ENCODE measurements at places on chromosomes 3 and 15.

DNA sequence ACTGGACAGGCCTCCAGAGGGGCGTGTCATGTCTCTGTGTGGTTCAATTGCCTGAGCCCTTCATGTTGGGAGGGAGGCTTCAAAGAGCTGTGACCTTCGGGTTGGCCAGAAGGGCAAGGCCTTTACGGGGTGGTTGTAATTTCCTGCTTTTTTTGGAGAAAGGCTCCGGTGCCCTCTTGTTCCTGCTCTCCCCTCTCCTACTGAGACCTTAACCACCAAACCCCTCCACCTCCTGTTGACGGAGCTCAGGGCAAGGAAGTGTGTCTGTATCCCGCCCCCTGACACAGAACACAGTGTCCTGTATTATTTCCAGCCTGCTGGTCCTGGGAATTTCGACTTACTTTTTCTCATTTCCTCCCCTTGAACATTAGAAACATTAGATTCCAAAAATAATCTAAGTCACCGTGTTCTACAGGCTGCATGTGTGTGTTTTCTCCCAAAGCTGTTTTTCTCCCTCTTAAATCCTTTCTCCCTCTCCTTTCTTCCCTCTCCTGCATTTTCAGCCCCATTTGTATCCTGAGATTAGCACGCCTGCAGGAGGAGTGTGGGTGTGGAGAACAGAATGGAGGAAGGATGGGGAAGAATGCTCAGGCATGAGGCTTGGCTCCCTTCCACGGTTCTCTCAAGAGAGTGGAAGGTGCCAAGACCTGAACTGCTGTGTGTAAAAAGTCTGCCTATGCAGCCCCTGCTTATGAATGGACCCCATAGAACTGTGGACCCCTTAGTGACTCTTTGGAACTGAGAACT, 285.4 kb upstream of the ROPN1 start:
- no peak for DNase-seq

- DNase-seq: no peak
These were observed 352.6 kb downstream of the NLGN1 start for GRCh38 chr3:173750095-173750494.

GRCh38 chr3:76789237-76789636, 250.7 kb upstream of the ROBO2 start:
- DNase-seq: no peak

DNA sequence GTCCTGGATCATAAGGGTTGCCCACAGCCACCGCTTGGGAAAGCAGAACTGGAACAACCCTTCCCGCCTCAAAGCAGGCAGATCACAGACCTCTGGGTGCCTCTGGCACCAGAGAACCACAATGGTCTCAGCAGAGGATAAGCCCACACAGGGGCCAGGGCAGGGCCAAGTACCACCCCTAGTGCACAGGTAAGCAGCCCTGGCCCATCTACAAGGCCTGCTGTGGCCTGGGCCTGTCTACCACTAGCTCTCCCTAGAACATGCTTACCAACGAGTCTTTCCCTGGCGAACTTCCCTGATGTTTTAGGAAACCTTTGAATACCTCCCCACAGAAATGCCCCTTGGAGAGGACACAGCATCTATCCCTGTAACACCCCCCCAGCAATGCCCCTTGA, 28.3 kb downstream of the TNK2 start:
- DNase-seq: no peak

DNA sequence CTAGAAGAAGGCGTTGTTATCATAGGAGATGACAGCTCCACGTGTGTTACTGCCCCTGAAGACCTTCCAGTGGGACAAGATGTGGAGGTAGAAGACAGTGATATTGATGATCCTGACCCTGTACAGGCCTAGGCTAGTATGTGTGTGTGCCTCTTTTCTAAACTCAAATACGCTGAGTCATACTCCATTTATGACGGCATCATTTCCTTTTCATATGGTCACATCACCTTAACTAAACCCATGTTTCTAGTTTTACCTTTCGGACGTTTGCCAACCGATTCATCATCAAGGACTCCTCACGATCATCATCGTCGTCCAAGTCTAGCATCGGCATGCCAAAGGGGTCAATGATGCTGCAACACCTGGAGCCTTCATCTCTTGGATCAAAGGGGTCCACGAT, 149.0 kb downstream of the CBLB start:
- no peak for DNase-seq

DNA sequence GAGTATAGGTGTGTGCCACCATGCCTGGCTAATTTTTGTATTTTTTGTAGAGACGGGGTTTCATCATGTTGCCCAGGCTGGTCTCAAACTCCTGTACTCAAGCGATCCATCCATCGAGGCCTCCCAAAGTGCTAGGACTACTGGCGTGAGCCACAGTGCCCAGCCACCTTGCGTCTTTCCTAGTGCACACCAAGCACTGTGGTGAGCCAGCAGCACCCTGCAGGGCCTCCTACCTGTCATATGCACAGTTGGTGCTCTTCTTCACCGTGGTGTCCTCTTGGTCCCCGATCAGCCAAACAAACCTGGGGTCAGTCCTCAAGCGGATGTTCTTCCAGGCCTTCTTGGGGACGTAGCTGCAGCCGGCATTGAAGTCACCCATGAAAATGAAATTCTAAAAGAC, 13.2 kb downstream of the DNASE1L3 start:
- DNase-seq: no peak

DNA sequence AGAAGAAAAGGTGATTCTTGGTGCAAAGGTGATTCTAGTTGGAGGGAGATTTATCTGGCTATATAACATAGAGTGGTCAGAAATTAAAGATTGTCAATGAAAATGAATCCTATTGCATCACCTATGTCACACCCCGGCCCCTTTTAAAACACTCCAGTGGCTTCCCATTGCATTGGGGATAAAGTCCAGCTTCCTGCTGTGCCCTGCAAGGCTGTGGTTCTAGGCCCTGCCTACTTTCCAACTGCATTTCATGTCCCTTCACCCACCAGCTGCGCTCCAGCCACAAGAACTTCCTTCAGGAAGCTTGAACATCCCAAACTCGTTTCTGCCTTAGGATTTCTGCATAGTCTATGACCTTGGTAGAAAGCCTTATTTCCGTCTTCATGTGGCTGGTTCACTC, 118.7 kb upstream of the UMPS start:
- no peak for DNase-seq

DNA sequence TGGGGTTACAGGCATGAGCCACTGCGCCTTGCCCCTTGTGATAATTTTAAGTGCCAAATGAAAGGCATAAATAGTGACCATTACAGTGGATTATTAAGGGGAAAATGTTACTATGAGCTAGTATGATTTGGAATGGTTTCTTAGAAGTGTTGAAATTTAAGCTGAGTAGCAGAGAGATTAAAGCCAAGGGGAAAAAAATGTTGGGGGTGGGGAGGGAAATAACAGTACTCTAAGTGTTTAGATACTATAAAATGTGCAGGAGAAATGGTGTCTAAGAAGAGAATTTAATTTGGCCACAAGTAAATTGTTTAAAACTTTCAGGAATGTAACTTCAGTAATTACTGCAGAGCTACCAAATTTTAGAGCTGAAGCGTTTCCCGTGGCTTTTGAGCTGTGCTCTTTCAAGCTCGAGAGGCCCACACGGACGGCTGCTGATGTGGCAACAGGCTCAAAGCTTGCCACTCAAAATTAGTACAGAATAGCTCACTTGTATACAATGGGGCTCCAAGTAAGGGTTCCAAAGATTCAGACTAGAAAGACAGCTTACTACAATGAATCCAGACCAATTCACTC, 23.9 kb upstream of the SLC12A8 start:
- no peak for DNase-seq

- no peak for DNase-seq
These were observed 10.4 kb upstream of the ZSCAN2 start for GRCh38 chr15:84590406-84590805.

- peak; percentile 26 for DNase-seq
These were observed 46.9 kb downstream of the NR1D2 start for GRCh38 chr3:23991683-23992628.

- no peak for DNase-seq
These were observed 286.4 kb upstream of the CTDSPL start for GRCh38 chr3:37575284-37575683.

- DNase-seq: no peak
These were observed 24.8 kb upstream of the MBNL1 start for GRCh38 chr3:152243721-152244516.

DNA sequence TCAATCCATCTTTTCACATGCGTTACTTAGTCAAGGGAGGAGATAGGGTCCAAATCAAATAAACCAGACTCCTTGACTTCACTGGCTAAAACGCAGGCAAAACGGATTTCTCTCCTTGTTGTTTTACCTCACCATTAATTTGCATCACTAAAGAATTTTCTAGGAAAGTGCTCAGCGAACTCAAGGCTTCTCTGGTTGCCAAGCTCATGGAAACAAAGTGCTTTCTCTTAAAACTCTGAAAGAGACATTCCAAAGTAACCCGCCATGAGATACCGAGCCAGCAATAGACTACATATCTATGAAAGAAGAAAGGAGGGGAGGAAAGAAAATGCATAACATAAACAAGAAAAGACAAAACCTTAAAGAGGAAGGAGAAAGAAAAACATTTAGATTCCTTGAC, 211.7 kb upstream of the WNT5A start:
- DNase-seq: no peak

DNA sequence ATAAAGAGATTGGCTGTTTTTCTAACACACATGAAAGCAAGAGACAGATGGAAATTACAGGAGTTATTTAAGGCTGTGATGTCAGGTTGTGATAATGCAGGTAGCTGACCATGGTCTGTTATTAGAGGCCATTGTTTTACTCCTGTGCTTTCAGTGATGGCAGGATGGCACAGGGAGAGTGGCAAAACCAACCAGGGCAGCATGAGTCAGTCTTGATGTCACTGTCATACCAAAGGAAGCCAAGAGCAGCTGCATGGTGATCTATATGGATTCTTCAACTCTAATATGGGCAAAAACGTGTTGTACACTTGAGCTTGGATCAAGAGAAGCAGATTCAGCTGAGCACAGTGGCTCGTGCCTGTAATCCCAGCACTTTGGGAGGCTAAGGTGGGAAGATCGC, 91.8 kb upstream of the LMOD3 start:
- no peak for DNase-seq

- DNase-seq: no peak
These were observed 33.8 kb downstream of the PIK3R4 start for GRCh38 chr3:130712718-130713423.

DNA sequence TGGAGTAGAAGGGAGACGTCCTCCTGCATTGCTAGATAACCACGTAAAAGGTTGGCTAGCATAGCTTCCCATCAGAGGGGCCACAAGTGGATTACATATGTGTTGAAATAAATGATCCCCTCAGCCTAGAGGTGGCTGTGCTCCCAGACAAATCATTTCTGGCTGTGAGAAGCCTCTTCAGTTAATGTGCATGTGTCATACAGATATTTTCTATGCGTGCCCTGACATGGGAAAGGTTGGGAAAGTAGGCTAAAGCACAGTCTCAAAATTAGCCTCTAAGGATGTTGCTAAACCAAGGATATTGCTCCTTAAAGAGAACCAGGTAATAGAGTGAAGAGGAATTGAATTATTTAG, 17.8 kb downstream of the USP3 start:
- no peak for DNase-seq

- DNase-seq: no peak
These were observed 134.8 kb downstream of the NSMCE3 start for GRCh38 chr15:29134641-29135308.

- no peak for DNase-seq
These were observed 113.6 kb downstream of the NEO1 start for GRCh38 chr15:73165844-73166243.

DNA sequence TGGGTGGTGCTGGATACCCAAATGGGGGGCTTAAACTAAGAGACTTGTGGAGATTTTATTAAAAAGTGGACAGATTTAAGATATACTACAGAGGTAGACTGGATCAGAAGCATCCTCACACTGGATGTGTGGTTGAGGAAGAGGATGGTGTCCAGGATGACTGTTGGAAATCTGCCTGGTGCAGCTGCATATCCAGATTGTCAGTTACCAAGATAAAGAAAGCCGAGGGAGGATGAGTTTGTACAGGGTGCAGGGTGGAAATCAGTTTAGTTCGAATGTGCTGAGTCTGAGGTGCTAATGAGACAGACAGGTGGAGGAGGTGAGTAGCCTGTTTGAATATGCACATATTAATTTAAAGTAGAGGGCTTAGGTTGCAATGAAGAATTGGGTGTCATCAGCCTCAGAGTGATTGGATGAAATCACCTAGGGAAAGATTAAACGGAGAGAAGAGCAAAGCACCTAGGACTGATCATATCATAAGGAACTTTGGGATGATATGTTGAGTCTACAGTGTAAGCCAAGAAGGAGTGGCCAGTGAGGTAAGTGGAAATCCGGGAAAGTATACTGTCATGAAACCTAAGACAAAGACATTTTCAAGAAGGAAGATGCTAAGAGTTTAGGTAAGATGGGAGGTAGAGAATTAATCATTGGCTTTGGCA, 74.1 kb upstream of the GOLGA8B start:
- DNase-seq: no peak

DNA sequence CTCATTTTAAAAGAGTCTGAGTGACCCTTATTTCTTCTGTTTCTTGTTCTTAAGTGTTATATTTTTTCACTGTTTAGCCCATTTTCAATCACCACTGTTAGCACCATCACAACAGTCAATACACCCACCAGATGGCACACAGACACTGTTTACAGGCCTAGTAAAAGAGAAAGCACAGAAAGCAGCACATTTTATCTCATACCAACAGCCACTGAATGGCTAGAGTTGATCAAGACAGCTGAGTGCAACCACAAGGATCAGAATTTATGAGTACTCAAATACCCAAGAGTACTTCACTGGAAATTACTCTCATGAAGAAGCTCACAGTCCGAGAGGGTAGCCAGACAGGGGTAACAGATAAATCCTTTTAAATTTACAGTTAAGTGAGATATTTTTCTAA, 127.0 kb downstream of the TFDP2 start:
- no peak for DNase-seq

DNA sequence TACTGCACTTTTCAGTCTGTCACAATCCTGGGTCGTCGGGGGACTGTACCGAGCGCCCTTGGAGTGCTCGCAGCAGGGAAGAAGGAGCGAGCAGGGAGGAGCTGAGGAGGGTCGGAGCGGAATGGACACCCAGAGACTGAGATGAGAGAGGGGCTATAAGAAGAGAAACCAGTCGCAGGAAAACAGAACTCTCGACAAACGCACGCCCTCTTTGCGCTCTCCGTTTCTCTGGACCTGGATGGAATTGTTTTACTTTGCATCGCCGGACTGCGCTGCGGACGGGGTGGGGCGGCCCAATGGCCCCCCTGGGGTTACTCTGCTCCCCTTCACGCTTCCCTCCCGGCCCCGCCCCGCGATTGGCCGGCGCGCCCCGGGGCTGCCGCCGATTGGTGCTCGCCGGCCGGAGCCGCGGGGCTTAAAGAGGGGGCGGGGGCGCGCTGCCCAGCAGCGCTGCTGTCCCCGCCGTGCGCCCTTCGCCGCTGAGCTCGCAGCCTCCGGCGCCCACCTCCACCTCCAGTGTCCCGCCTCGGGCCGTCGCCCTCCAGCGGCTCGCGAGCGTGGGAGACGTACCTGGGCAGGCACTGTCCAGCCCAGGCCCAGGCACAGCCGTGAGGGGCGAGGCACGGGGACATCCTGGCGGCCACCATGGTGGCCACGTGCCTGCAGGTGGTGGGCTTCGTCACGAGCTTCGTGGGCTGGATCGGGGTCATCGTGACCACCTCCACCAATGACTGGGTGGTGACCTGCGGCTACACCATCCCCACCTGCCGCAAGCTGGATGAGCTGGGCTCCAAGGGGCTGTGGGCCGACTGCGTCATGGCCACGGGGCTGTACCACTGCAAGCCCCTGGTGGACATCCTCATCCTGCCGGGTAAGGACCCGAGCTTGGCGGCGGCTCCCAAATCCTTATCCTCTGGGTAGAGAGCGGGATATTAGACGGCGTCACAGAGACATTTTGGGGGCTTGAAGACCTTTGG, at the start of gene CLDN11:
CLDN11 (plus strand) TSS at position 447 of the 977 bp plus-strand sequence; CDS start at position 646, 199 bp downstream.
- peak; percentile 67 for DNase-seq

- DNase-seq: no peak
These were observed 26.4 kb downstream of the ASB7 start for GRCh38 chr15:100628746-100629145.

Data from right renal pelvis (tissue), 4 donors.